ENCODE measurements at places on chromosomes 3 and 15.

DNA sequence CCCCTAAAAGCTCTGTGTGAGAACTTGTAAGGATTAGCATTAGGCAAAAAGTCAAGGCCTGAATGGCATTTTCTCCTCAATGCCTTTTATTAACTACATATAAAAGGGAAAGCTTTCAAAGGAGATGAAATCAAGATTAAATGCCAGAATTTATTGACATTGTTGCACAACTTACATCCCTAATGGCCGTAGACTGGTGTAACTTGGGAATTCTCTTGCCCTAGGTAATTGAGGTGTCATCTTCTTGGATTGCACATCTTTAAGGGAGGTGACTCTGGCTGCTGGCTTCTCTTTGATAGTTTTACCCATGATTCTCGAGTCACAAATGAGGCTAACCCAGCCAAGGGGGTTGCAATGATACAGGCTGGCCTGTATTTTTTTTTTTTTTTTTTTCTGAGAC is 249.1 kb downstream of the TBL1XR1 start:
- no peak for DNase-seq

DNA sequence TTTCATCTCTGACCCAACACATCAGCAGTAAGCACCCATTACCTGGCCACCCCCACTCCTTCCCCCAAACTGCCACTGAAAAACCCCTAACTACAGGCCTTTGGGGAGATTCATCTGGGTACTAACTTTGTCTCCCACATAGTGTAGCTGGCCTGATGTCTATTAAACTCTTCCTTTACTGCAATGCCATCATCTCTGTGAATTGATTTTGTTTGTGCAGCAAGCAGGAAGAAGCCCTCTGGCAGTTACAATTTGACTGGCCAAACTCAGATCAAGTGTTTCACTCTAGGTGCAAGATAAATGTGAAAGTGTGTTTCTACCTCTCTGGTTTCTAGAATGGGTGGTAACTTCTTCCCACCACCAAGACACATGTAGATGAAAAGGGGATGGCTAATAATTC is 26.7 kb upstream of the OR5K4 start:
- no peak for DNase-seq

DNA sequence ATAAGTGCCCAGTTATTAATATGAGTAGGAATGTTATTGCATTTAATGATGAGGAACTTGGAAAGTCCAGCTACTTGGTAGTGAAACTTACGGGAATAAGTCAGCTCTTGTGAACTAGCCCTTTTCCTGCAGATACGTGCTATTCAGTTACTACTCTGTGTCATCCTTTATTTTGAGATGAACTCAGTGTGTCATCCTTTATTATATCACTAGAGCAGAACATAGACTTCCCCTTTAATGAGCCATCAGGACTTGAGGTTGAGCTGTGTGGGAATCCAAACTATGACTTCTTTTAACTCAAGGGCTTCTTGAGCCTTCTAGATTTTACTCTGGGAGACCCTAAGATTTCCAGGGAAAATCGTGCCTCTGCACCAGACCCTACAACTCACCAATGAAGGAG is 3.6 kb downstream of the ACTC1 start:
- no peak for DNase-seq

DNA sequence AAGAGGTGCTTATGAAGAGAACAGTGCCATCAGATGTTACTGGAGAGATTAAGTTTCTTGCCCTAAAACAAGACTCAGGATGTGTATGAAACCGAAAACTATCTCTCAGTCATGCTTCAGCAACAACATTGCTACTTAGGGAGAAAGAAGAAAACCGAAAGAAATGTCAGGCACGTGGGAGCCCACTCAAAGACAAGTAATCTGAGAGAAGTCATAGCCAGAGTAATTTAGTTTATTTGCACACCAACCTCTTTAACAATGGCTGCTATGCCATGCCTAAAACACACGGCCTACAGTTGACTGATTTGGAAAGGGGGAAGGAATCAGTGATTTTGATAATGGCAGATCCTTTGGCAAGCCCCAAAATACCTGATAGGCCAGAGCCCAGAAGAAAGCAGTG is 162.9 kb downstream of the TIGIT start:
- DNase-seq: no peak

DNA sequence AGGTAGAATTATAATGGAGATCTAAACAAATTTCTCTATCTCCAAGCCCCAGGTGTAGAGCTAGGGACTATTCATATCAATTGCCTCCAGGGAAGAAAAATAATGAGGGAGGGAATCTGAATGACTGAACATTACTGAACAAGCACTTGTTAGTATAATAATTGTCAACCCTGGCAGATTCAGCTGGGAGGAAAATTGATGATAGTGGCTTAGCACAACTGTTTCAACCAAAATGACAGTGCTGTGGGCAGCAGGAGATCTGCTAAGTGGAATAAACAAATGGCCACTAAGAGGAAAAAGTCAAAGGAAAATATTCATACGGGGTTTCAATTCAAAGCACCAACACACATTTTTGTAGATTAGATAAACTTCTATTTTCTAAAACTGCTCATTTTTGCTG is 294.9 kb upstream of the ZNF385D start:
- no peak for DNase-seq

DNA sequence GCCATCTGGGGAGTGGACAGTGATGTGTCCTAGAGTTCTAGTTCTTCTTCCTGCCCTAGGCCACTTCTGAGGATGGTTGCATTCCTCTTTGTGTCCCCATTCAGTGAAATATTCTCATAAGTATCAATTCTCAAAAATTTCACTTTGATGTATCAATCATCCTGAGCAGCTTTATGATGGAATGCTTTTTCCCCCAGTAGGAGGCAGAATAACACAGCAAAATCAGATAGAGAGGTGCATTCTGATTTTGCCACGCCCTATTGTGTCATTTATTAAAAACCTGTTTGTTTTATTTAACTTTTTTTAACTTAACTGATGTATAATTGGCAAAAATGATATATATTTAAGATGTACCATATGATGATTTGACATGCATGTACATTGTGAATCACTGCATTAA is 656.0 kb upstream of the GRM7 start:
- DNase-seq: no peak

GRCh38 chr15:72358650-72359171 is 17.1 kb downstream of the HEXA start:
- no peak for DNase-seq

GRCh38 chr3:17047894-17048293 is 163.1 kb downstream of the PLCL2 start:
- no peak for DNase-seq

GRCh38 chr15:45585069-45585791 is 1.9 kb upstream of the BLOC1S6 start:
- no peak for DNase-seq

DNA sequence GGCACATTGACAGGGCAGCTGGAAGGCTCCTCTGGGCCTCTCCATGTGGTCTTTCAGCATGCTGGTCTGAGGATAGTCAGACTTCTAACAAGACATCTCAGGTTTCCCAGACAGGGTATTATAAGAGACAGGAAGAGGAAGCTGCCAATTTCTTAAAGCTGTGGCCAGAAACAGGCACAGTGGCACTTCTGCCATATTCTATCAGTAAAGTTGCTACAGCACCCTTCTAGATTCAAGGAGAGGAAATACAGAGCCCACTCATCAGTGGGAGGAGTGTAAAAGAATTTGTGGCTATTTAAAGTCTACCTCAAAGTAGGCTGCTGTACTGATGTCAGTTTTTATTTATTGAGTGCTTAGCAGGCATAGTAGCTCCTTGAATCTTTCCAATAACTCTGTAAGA is 55.5 kb downstream of the BTD start:
- DNase-seq: no peak

DNA sequence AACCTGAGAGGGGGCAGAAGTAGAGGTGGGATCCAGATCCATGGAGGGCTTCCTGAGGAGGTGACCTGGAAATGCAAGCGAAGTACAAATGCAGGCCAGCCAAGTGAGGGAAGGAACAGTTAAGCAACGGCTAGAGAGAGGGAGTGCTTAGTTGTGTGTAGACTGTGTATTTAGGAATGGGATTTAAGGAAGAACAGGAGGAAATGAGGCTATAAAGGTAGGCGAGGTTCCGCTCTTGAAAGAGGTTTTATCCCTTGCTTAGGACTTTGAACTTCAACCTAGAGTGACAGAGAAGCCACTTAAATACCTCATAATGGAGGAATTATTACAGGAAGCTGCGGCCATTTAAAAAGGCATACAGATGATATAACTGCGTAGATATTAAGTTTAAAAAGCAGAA is 295.1 kb downstream of the THSD4 start:
- DNase-seq: no peak

DNA sequence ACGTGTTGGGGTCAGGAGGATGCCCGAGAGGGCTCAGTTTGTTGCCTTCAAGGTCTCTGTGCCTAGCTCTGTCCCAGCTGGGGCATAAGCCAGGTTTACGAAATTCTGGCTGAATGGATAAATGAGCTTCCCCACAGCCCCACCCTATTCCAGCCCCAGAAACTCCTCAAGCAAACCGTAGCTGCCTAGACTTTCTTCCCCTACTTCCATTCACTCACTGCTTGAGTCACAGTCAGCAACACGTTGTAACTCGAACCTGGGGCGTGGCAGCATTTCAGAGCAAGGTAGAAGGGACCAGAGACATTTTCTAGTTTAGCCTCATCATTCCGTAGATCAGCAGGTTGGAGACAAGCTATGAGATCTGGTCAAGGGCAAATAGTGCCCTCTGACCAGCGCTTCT is 24.2 kb downstream of the NMNAT3 start:
- no peak for DNase-seq

- DNase-seq: no peak
Observed at GRCh38 chr15:55869660-55870059, 123.8 kb downstream of the NEDD4 start.

DNA sequence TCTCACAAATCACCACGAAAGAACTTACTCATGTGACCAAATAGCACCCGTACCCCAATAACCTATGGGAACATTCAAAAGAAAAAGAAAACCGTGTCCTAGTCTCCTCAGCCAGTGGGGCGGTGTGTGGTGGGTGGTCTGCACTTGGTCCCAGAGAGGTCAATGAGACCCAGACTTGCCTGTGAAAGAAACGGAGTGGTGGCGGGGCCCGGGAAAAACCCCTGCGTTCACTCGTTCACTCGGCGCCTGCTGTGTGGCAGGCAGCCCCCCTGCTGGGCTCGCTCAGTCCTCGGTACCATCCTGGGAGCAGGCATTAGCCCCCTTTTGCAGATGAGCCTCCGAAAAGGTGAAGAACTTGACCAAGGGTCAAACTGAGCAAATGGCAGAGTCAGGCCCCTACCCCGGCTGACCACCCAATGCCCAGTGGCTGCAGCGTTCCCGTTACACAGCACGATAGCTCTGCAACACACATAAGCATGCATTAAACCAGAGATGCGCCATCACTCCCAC is 36.0 kb downstream of the ZDHHC19 start:
- no peak for DNase-seq

- no peak for DNase-seq
Observed at GRCh38 chr3:174089592-174089991, 692.0 kb downstream of the NLGN1 start.

- no peak for DNase-seq
Observed at GRCh38 chr3:57961828-57962447, 46.3 kb upstream of the FLNB start.

DNA sequence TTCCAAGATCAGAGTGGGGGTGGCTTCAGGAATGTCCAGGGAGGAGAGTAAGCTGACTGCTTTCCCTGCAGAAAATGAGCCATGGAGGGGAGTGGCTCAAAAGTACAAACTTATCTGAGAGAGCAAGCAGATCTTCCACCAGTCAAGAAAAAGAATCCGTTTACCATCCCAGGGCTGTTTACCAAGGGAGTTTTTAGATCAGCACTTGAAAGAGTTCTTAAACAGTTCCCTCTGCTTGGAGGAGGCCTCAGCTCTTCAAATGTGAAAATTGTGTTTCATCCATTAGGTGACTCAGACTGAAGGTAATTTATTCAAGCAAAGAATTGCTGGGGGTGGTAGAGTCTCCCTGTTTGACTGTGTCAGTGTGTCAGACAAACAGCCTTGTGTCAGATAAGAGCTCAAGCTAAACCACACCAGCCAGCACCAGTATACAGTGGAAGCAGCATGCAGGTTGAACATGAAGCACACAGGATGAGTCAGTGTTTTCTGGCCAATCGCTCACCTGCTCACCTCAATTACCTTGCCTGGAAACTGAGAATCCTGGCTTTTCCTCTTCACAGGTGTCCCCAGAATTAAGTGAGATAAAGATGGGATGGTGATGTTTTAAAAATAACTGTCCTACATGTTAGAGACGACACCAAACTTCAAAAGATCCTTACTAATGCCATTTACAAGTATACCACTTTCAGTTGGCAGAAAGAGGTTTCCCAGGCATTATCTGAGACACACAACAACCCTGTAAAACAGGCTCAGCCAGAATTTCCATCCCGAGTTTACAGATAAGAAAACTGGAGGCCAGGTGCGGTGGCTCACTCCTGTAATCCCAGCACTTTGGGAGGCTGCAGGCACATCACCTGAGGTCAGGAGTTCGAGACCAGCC is 21.7 kb downstream of the SH3BP5 start:
- DNase-seq: no peak

GRCh38 chr3:38374221-38374620 is 27.6 kb downstream of the XYLB start:
- DNase-seq: no peak

- no peak for DNase-seq
Observed at GRCh38 chr3:32428092-32429068, 36.7 kb downstream of the CMTM7 start.

DNA sequence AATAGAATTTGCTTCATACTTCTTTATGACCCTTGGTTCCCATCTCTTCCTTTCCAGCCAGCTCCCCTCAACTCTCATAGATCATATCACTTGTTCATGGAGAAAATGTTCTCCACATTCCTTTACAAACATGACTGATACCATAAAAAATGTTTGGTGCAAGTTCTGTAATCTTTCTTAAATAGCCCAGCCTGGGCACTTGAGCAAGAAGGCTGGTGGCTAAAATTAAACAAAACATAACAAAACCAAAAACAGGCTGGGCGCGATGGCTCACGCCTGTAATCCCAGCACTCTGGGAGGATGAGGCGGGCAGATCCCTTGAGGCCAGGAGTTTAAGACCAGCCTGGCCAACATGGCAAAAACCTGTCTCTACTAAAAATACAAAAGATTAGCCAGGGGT is 8.9 kb upstream of the POLR2M start:
- DNase-seq: no peak

DNA sequence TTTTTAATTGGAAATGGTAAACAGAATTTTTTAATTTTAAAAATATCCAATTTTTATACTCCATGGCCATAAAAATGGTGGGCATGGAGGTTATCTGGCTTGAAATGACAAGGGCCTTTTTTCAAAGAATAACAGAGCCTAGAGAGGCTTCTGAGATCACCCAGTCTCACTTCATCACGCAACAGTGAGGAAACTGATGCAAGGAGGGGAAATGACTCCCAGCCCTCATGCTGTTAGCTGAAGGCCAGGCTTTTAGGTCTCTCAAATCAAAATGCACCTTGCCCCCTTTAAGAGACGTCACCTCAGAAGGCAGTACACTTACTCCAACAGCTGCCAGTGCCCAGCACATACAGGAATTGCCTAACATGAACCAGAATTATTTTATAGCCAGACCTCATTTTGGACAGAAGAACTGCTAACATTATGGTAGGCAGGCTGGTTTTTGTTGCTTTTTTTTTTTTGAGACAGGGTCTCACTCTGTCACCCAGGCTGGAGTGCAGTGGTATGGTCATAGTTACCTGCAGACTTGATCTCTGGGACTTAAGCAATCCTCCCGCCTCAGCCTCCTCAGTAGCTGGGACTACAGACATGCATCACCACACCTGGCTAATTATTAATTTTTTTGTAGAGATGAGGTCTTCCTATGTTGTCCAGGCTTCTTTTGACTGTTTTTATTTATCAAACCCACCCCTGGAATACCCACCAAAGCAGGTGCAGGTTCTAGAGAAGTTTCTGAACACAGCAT is 9.1 kb downstream of the RAB43 start:
- no peak for DNase-seq

- DNase-seq: no peak
Observed at GRCh38 chr3:187196573-187197334, 532 bp upstream of the RTP1 start.

- no peak for DNase-seq
Observed at GRCh38 chr15:100767001-100767825, 112.4 kb upstream of the ALDH1A3 start.
